Naive B cell (primary cell): ENCODE measurements at places on chromosomes 4 and X.

- no peak for DNase-seq
Observed at GRCh38 chr4:84578540-84579402, 4.2 kb upstream of the CDS1 start.

DNA sequence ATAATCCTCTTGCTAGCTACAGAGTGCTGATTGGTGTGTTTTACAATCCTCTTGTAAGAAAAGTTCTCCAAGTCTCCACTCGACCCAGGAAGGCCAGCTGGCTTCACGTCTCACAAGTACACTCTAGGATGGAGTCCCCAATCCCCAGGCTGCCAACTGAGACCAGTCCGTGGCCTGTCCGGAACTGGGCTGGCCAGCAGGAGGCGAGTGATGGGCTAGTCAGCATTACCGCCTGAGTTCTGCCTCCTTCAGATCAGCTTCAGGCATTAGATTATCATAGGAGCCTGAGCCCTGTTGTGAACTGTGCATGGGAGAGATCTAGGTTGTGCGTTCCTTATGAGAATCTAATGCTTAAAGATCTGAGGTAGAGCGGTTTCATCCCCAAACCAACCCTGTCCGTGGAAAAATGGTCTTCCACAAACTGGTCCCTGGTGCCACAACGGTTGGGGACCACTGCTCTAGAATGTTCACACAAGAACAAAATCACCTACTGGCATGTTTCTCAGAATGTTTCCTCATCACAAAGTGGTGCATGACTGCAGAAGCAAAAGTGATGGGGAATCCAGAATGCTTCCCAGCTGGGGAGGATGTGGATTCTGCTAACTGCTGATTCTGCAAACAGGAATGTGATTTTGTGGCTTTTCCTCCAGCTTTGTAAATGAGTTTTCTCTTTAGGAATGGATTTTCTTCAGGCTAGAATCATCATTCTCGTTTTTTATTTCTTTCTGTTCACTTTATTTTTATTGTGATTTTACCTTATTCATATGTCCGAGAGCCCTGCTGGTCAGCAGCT lies 40.9 kb downstream of the SEPTIN11 start:
- no peak for DNase-seq

- DNase-seq, result no peak
Observed at GRCh38 chr4:185532293-185532692, 3.0 kb downstream of the PDLIM3 start.

DNA sequence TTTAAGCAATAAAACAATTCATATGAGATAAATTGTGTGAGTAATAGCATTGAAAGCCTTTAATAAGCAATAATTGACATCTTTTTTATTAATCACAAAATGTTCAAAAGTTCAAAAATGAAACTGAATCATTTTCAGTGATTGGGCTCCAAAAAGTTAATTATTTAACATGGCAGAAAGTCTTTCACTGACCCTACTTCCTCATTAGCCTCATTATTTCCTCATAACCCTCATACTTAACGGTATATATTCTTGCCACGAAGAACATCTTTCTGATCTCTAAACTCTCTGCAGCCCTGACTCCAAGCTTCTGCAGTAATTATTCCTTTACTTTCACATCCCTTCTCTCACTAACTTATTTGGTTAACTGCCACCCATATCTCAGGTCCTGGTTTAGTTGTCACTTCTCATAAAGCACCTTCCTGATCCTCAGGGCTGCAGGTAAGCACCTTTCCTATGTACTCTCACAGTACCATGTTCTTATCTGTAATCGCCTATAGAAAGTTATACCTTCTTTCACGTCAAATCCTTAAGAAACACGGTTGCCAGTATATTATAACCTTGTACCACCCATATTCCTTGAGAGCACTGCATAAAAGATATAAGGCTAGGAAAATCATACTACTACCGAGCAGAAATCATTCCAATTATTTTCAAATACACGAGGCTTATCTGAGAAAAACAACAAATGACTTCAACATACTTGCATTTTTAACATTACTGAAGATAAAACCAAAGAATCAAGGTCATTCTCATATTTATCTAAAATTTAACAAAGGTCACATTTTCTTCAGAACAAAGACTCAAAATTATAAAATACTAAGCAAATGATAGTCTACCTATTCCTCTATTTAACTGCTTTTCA lies 72.2 kb downstream of the PPP3CA start:
- no peak for DNase-seq
